ENCODE measurements at places on chromosomes 7 and 10.
A peak's percentile ranks its signal among the peaks of the same experiment; 100 is the strongest.

GRCh38 chr7:128103498-128104107 is 72.4 kb upstream of the LRRC4 start:
- DNase-seq, result no peak

GRCh38 chr10:27225011-27225590 is 15.5 kb downstream of the ACBD5 start:
- DNase-seq, result no peak

DNA sequence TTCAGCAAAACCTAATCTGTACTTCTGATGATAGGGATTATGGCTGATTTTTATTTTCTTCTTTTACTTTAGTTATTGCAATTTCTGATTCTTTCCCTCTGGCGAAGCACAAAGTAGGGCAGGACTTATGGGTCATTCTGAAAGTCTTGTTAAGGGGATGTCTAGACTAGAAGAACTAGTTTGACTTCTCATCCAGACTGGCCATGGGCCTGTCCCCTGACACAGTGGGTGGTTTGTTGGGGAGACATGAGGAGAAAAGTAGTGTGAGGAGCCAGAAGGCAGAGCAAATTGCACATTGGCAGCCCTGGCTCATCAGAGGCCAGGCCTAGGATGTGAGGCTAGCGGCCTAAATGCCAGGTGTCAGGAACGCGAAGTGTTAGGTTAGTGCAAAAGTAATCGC is 152.8 kb downstream of the RTKN2 start:
- no peak for DNase-seq

- DNase-seq, result no peak
Measured at GRCh38 chr7:30513762-30514161, 9.1 kb upstream of the GGCT start.

GRCh38 chr7:27802999-27803398 is 63.0 kb downstream of the TAX1BP1 start:
- DNase-seq, result no peak

DNA sequence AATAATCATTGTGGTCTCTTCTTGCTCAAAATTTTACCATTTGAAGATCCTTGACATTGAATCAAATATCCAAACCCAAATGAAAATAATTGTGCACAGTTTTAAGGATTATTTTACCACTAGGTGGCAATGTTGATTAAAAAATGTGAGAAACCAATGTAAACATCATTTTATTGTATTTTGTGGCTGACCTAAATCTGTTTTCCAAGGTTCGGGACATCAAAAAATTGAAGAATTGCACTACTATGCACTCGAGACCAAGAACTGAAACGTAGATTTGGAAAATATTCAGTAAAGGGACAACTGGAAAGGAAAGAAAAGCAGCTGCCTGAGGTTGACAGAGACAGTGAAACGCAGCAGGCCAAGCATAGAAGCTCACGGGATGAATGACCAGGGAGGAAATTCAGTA is 259.3 kb downstream of the SNX13 start:
- DNase-seq, result no peak

DNA sequence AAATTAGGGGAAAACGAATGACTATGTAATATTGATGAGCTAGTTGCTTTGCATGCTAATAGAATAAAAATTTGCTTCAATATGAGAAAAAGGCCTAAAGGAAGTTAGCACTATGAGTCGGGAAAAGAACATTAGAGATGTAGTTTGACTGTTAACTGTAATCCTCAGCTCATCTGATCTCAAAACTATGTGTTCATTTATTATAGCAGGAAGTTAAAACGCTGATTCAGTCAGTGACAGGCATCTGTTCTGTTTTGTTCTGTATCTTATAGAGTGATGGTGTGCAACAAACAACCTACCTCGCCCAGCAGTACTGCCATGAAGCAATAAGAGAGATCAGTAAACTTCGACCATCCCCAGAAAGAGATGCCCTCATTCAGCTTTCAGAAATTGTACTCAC is 48.6 kb downstream of the PDSS1 start:
- DNase-seq, result no peak

DNA sequence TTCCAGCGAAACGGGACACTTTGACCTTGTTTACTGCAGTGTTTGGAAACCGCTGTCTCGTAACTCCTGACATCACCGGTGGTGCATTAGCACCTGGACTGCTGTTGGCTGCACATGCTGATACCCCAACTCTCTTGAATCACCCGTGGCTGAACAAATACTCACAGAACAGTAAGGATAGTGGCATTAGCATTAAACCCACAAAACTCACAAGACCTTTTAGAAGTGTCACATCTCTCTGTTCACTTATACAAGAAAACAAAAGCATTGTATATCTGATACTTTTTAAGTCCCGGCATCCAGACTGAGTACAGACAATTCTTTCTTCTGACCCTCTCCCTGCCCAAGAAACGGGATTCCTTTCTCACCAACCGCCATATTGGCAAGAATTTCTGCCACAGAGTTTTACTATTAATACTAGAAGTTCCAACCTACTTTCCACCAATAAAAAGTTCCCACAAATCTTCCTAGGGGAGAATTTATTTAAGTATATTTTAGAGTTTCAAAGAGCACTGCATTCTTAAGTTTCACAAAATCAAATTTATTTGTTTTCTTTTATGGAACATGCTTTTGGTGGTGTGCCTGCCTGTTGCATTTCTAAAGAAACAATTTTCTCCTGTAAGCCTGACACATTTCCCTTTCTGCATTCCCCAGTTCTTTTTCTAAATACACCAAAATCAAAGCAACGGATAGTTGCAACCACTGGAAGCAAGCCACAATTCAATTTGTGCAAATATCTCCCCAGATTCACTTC is 208.4 kb upstream of the KLF14 start:
- DNase-seq, result no peak

DNA sequence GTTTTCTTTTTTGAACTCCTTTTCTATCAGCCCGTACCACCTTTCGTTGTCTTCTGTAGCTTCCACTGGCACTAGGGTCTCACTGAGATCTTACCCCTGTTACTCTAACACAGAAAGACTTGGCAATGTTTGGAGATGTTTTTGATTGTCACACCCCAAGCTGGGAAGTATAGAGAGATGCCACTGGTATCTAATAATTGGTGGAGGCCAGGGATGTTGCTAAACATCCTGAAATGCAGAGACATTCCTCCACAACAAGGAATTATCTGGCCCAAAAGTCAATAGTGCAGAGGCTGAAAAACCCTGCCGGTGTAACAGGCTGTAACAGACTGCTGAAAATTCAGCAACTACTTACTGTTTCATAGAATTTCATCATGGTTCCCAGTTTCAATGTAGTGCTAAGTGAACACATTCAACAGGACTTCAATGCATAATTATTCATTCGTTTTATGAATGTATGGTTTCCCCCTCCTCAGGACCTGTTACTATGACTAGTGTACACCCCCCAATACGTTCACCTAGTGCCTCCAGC is 115.9 kb downstream of the TRIM24 start:
- no peak for DNase-seq

DNA sequence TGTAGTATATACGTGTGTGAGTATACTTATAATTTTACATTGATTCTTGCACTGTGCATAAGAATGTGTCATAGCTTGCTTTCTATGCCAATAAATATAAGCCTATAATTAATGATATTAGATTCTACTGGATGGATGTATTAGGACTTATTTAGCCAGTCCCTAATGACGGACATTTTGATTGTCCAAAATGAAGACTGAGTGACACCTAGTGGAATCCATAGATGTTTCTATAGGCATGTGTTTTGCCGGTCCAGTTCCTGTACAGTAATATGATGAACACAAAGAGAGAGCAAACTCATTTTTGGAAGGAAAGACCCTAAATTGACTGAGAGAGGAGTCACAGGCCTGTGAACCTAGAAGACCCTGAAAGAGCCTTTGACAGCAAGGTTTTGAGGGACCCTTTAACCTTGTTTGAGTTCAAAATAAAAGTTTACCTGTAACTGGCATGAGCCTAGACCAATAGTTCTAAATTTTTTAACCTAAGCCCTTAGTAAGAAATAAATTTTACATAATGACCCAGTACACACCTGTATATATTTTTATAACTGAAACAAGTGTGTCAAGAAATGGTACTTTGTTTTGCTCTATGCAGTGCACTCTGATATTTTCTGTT is 42.4 kb upstream of the AGBL3 start:
- no peak for DNase-seq

DNA sequence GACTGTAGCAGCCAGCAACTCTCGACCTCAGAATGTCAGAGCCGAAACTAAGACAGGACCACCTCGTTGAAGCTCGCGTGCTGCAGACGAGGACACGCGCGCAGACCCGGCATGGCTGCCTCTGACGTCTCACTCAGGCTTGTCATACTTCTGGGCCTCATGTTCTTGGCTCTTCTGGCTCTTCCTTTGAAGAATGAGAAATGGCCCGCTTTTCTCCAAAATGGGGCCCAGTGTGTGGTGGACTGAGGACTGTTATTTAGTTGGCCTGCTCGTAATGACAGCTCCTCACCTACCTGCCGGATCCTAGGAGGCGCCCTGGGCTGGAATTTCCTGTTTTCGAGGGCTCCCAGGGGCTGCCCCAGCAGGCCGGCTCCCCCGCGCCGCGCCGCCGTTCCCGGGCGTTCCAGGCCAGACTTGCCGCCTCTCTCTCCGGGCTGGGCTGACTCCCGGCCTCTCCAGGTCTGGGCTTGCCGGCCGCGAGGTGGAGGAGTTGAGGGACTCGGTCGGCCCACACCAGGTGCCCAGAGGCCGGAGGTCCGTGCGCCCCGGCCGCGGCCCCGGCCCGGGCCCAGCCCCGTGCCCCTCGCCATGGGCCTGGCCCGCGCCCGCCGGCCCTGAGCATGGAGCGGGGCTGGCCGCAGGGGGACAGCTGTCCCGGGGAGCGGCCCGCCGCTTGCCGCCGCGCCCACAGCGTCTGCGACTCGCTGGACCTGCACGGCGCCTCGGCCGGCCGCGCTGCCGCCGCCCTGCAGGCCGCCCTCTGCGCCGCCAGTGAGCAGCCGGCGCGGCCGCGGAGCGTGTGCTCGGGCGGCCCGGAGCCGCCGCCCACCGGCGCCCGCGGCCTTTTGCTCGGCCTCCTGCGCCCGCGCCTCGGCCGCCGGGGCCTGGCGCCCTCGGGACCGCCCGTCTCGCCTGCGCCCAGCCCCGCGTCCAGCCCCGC is 28.1 kb downstream of the AGAP3 start:
- no peak for DNase-seq

- no peak for DNase-seq
Measured at GRCh38 chr10:129033790-129034272, 433.2 kb upstream of the MGMT start.

- no peak for DNase-seq
Measured at GRCh38 chr7:133591704-133592340, 338.9 kb downstream of the EXOC4 start.

DNA sequence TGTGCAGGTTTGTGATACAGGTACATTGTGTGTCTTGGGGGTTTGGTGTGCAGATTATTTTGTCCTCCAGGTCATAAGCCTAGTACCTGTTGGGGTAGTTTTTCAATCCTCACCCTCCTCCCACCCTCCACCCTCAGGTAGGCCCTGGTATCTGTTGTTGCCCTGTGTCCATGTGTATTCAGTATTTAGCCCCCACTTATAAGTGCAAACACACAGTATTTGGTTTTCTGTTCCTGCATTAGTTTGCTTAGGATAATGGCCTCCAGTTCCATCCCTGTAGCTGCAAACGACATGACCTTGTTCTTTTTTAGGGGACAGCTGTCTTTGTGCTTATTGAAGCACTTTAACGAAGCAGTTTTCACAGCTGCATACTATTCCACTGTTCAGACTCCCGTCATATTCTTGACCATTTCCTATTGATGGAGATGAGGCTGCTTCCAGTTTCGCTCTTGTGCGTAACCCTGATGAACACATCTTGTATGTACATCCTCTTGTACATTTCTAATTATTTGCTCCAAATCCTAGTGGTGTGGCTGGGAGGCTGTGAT is 47.4 kb downstream of the LHPP start:
- DNase-seq, result no peak

- peak; percentile 15 for DNase-seq
Measured at GRCh38 chr7:77415823-77416620, at the start of gene GSAP. GSAP (minus strand) TSS chr7:77416349; CDS start chr7:77416321, 28 bp downstream.

Data from stimulated activated CD8-positive, alpha-beta memory T cell treated with anti-CD3 and anti-CD28 coated beads, Interleukin-15, amount 100 ng/mL, for 24 hours (primary cell).